ENCODE measurements at places on chromosomes 5 and 9.

- DNase-seq, result peak; percentile 31
Observed at GRCh38 chr5:168706655-168707069, 127.5 kb upstream of the PANK3 start.

GRCh38 chr9:87816036-87816435, 66.6 kb upstream of the SPATA31E1 start:
- DNase-seq, result no peak

- no peak for DNase-seq
Observed at GRCh38 chr5:35443803-35444595, 173.7 kb upstream of the SPEF2 start.

DNA sequence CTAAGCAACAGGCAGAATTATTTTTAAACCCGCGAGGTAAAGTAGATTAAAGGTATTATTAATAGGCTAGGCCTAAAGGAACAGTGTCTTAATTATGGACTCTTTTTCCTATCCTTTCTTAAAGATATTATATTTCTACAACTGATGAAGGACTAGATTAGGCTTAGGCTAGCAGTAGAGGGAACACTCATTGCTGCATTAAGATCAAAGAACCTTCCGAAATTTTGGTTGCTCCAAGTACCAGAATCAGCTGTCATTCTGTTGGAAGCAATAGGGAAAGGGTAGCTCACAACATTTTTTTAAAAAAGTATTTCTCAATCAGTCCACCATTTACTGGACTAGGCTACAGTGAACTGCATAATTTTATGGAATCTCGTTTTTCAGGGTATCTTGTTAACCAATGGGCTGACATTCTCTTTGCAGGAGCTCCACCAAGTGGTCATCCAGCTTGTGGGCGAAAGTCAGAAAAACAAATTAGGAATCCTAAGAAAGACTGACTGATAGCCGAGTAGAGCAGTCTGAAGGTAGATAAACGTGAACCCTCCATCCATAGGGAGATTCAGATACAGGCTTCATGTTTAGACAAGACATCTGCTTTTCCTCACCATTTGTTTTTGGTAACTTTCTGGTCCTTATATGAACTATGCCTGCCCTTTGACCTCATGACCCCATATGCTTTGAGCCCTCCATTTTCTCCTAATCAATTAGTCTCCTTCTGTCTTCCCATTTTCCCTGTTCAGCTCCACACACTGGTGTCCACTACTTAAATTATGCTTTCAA, 103.6 kb upstream of the CHD1 start:
- peak; percentile 61 for DNase-seq

GRCh38 chr9:104810421-104811339, 46.8 kb downstream of the NIPSNAP3B start:
- DNase-seq, result no peak

- no peak for DNase-seq
Observed at GRCh38 chr5:76199336-76200318, 116.4 kb downstream of the SV2C start.

- no peak for DNase-seq
Observed at GRCh38 chr9:124293718-124294506, 36.2 kb downstream of the NEK6 start.

GRCh38 chr5:168329302-168329701, 37.9 kb downstream of the WWC1 start:
- DNase-seq, result no peak

- DNase-seq, result no peak
Observed at GRCh38 chr5:107801061-107801460, 130.3 kb upstream of the EFNA5 start.

DNA sequence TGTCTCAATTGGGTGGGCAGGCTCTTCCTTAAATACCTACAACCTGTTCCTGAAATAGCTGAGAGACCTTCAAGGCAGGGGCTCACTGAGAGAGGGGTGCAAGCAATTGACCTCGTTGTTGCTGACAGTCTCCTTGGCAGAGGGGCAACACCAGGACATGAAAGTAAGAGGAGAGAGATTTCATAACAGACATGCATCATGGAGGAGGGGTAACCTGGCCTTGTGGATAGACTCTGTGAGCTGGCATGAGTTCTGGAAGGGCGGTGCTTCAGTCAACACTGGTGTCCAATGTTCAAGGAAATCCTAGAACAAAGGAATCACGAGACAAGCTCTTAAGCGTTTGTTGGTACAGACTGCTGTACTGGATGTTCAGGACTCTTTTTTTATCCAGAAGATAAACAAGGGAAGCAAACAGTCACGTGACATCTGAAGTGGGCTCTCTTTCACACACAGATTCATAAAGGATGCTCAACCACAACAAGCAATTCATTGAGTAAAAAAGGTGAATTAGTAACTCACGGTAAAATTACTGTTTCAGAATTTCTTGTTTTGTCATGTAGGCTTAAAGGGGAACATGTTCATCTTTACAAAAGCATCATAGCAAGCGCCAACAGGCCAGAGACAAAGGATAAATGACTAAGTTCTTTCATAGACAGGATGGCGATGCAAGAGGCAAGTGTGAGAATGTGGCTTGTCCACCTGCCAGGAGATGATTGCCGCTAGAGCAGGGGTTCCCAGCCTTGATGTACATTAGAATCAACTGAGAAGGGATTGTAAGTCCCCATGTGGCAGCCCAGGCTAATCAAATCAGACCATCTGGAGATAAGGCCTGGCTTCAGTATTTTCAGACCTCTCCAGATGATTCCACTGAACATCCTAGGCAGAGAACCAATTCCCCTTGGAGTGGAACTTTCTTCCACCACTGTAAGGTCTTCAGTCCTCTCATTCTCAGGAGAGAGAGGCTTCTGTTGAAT, 20.7 kb downstream of the ANKRA2 start:
- DNase-seq, result no peak

- no peak for DNase-seq
Observed at GRCh38 chr5:172278356-172278755, 5.2 kb downstream of the UBTD2 start.

DNA sequence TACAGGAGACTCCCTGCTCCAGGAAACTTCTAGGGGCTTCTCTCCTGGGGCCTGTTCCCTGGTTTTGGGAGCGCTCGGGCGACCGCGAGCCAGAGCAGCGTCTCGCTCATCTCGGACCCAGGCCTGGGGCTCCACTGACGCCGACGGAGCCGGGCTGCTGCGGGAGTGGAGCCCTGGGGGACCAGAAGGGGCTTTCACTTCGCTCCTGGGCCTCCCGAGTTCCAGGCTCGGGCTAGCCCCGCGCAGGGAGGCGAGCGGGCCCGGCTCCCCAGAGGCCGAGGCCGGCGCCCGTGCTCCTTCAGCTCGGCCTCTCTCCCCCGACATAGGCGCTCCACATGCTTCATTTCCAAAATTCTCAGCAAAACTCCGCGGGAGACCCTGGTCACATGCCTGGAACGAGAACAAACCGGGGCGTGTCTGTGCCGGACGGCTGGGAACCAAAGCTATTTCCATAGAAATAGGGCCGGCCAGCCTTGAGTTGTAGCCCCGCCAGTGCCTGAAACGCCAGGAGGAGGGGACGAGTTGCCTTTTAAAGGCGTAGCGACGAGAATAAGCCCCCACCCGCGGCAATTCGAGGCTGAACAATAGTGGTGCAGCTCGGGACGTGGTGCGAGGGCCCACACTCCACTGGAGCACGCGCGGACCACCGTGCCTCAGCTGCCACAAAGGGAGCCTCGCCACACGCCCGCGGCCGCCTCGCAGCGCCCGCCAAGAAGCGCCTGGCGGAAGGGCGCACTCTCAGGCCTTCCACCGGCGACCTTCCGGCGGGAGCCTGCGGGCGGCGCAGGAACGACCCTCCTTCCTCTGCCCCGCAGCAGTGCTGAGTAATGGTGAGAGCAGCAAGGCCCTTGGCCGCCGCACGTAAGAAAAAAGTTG, 1.1 kb upstream of the G3BP1 start:
- peak; percentile 88 for DNase-seq

DNA sequence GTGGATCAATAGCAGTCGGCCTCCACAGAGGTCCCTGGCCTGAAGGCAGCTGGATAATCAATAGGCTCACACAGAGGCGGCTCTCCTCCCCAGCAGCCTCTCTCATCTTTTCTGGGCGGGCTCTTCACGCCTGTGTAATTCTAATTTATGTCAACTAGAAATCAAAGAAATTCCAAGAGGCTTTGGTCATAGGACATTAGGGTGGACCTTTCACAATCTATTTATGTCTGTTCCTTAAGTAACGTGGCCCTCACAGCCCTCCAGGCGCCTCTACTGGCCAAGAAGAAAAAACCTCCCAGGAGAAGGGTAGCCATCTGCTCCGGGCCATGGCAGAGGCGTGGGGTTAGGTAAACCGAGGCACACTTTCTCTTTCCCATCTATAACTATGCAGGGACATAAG, 205.1 kb upstream of the EFNA5 start:
- no peak for DNase-seq

GRCh38 chr5:93302711-93303110, 278.3 kb downstream of the NR2F1-AS1 start:
- DNase-seq, result no peak

DNA sequence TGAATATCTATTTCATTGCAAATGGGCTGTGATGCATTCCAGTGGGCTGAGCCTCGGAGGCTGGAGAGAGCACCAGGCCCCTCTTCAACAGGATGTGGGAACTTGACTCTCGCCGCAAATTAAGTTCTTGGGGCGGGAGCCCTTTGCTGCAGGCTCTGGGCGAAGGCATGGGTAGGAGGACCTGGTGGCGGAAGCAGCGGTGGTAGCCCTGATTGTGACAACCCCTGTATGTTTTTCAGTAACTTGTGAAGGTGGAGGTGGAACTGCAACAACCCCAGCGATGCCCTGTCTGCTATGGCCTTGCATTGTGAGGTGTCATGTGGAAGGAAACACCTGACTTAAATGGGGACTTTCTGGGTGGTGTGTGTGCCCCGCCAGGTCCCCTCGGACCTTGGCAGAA, 9.4 kb downstream of the FYB1 start:
- DNase-seq, result no peak

GRCh38 chr9:96163712-96164111, 138.3 kb downstream of the HSD17B3 start:
- no peak for DNase-seq

DNA sequence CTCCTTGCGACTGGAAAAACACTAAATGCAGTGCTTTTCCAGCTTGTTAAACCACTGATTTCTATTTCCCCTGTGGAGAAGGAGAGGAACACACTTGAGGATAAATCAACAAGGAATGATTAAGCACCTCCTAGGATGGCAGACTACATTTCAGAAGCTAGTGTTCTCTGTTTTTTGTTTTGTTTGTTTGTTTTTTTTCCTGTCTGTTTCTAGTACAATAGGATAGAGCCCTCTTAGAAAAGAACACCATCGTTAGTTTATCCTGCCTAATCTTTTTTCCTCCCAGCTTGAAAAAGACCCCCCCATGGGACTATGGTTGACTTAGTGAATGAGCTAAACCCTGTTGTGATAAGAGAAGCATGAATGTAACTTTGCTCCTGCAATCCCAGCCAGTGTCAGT, 3.9 kb upstream of the TAL2 start:
- no peak for DNase-seq

DNA sequence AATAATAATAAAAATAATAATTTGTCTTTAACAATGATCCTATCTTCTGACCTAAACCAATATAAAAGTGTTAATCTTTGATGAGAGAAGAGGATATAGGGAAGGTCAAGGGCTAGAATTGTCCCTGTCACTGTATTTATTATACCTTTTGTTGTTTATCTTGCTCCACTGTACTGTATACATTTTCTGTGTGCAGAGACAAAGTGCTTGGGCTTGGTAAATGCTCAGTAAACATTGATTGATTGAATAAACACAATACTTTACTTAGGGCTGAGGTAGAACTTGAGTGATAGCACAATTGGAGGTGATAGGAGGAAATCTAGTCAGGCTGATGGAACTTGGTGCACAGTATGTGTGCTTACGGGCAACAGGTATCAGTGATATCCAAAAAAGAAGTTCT, 161.2 kb downstream of the ARRDC3 start:
- no peak for DNase-seq

DNA sequence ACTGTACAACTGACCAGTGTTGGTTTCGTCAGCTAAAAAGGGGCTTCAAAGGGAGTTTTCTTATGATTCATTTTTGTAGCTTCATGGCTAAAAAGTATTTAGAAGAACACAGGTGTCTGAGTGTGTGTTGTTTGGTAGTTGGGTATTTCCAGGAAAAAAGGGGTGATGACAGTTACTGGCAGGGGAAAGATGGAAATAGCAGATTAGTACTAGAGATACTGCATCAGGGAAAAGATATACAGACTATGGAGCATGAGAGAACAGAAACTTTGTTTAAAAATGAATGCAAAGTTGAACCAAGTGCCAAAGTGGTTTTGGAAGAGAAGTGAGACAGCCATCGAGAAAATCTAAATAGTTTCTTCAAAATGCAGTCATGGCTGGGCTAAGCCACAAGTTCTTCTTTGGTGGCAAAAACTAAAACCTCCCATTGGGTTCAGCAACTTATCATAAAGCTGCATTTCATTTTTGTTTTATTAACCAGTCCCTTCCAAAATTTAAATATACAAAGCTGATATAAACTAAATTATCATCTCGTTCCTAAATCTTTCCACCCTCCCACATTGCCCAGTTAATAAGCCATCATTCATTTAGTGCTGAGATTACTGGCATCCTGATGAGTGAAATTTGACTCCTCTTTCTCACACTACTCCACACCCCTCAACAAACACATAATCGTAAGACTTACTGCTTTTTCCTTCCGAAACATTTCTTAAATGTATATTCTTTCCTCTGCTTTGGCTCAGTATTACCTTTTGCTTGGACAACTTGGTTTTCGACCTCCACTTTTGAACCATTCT, 33.5 kb downstream of the ELL2 start:
- no peak for DNase-seq

- no peak for DNase-seq
Observed at GRCh38 chr5:82023644-82024043, 51.8 kb downstream of the ATG10 start.

DNA sequence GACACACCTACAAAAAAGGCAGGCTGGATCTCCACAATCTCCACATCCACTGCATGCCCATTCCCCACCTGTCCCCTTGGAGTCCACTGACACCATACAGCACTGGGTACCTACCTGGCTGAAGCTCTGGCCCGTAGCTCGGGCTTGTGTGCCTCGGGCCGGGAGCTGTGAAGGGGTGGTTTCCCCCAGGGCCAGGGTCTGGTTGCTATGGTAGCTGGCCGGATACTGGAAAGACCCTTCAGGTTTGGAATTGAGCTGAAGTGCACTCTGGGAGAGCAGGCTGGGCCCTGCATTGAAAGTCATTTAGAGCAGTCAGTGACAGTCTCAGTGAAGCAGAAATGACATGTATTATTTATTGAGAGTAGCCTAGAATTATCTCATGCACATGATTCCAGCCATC, 507.3 kb downstream of the CTNND2 start:
- DNase-seq, result no peak

GRCh38 chr9:14822666-14823065, 87.6 kb downstream of the FREM1 start:
- no peak for DNase-seq

- DNase-seq, result no peak
Observed at GRCh38 chr5:112125903-112126302, 293.2 kb downstream of the EPB41L4A start.

GRCh38 chr9:3698531-3698930, 172.7 kb upstream of the RFX3 start:
- DNase-seq, result no peak

GRCh38 chr5:33490071-33490665, 49.4 kb downstream of the TARS1 start:
- no peak for DNase-seq

Measured in ovary (tissue), 10 donors.